Frontal cortex (tissue), 4 donors: ENCODE measurements at places on chromosomes 1 and 21. TPM values are rescaled to one million over a fixed set of nuclear protein-coding genes. Genes with fewer than 3 reads are reported as not detected.

ELF3 gene
- total RNA-seq: under 0.01 TPM

CDC7 gene
- total RNA-seq: 24.9 TPM

MYBPH gene
- not detected for total RNA-seq

SLX9 gene
- total RNA-seq: 7.3 TPM

SPRTN gene
- 14.3 TPM for total RNA-seq

BLACAT1 gene
- total RNA-seq: 0.41 TPM

RCSD1 gene
- total RNA-seq: 4.5 TPM

RXFP4 gene
- total RNA-seq: not detected

RBM11 gene
- total RNA-seq: 10.2 TPM

RNF207 gene
- total RNA-seq: 4.5 TPM

LRRC53 gene
- total RNA-seq: under 0.01 TPM

NOC2L gene
- 67.3 TPM for total RNA-seq

DNAI4 gene
- total RNA-seq: 42.4 TPM

WNT4 gene
- total RNA-seq: 3.3 TPM

TEX38 gene
- total RNA-seq: not detected

OLFML2B gene
- total RNA-seq: 1.2 TPM

GRCh38 chr21:40053007-40053406 is 185.8 kb downstream of the PCP4 start:
- DNase-seq: no peak

GRCh38 chr1:59819566-59820438 is 5.1 kb downstream of the HOOK1 start:
- DNase-seq: no peak

DNA sequence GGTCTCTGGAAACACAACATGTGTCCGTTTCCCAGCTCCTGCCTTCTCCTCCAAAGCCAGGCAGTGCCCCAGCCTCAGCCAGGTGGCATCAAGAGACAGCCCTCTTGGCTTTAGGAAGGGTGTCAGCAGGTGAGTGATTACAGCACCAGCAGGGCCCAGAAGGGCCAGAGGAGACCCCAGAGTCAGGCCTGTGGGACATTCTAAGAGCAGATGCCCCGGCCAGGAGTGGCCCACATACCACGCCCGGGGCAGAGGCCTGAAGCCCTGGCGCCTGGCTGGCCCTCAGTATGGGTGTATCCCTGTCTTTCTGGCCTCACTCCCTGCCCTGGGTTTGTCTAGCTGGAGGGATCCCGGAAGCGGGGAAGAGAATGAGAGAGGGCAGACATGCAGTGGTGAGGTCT is 109.2 kb downstream of the CASZ1 start:
- DNase-seq: no peak

GRCh38 chr1:229027622-229028182 is 243.2 kb upstream of the RAB4A start:
- DNase-seq: no peak

- no peak for DNase-seq
Measured at GRCh38 chr1:162223488-162223887, 153.2 kb downstream of the SPATA46 start.

DNA sequence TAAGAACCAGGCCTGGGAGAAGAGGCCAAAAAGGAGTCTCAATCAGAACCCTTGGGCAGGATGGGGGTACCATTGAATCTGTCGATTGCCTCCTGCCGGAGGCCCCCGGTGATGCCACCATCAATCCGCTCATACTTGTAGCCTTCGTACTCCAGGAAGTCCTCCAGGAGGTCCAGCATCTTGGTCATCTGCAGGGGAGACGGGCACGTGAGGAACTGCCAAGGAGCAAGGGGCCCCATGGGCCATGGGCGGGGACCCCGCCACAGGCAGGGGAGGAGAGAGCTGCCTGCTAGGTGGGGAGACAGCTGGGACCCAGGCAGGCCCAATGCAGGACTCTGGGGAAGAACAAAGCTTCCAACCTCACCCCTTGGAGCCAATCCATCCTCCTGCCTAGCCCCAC is 48.6 kb downstream of the CHD5 start:
- DNase-seq: no peak

- DNase-seq: no peak
Measured at GRCh38 chr21:36976228-36976861, 9.9 kb upstream of the HLCS start.

GRCh38 chr1:31880957-31881687 is 57.0 kb downstream of the PTP4A2 start:
- DNase-seq: no peak

DNA sequence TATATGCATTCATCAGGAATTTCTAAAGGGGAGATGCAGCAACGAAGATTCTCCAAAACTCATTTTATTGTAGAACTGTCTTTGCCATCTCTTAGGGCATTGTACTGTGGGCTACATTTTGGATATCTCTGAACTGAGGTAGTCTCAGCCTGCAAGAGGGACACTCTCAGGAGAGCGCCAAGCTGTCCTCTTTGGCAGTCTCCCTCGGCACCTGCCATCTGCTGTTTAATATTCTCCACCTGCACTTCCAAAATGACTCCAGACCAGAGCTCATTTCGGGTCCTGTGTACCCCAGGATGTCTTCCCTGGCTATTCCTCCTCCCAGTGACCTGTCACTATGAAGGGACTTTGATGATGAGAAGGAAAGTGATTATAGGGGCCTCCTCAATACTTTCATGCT is 356.3 kb upstream of the C1orf174 start:
- DNase-seq: no peak

GRCh38 chr1:22731924-22732720 is 21.5 kb downstream of the EPHB2 start:
- no peak for DNase-seq

DNA sequence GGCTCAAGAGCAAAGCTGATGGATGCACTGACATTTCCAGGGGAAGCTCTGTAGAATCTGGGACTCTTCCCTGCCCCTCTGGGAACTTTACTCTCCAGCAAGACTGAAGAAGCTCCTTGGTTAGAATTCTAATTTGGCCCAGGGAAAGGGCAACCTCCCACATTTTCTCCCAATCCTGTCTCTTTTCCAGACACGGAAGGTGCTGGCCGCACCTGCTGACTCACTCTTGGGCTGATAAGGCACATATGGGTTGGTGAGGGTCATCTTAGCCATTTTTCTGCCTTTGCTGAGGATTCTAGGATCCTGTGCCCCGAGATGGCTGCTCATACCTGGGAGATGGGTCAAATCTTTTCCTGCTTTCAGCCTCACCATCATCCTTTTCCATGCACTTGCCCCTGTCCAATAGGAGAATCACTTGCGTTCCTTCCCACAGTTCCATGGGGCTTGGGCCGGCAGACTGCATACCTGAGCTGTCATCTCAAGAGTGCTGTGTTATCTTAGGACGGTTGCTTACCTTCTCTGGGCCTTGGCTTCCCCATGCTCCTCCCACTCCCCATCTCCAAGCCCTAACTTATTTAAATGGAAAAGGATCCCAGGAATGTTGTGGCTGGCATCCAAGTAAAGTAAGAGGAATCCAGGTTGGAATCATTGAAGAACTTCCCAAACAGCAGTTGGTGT is 1.3 kb downstream of the TINAGL1 start:
- DNase-seq: no peak

GRCh38 chr21:38487901-38488639 is 10.2 kb downstream of the ERG start:
- DNase-seq: no peak

DNA sequence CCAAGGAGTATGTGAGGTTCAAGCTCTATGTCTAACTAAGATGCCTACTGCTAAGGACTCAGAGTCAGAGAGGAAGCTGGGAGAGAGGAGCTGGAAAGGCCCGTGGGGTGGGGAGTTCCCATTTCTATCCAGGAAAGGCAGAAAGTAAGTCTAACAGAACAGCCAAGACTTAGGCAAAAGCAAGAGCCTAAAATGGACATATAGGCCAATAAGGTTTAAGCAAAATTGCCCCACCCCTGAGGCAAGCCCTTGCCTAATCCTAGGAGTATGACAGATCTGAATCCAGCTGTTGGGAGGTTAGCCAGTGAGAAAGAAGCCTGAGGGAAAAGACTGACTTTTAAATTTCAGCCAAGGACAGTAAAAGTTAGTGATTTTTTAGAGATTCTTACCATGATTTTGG is 1.6 kb upstream of the KLHDC9 start:
- no peak for DNase-seq

- DNase-seq: no peak
Measured at GRCh38 chr21:42846221-42846620, 33.1 kb downstream of the WDR4 start.

DNA sequence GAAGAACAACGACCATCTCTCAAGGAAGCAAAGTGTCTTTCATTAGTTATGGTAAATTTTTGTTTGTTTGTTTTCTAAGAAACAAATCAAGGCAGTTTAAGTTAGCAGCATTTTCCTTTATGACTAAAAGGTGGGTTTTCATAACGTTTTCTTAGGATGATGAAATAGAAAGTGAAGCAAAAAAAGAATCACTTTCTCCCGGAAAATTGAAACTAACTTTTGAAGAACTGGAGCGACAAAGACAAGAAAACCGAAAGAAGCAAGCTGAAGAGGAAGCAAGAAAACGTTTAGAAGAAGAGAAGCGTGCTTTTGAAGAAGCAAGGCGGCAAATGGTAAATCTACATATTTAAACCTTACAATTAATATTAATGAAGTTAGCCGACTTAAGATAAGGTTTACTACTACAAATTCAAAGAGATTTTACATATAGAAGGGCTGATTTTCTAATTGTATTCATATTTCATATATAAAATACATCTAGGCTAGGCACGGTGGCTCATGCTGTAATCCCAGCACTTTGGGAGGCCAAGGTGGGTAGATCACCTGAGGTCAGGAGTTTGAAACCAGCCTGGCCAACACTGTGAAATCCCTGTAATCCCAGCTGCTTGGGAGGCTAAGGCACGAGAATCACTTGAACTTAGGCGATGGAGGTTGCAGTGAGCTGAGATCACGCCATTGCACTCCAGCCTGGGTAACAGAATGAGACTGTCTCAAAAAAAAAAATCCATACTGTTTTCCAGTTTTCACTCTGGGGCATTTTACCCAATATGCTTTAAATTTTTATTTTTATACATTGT is 38.3 kb downstream of the NEXN start:
- DNase-seq: no peak

- no peak for DNase-seq
Measured at GRCh38 chr1:147502760-147503159, 38.5 kb upstream of the BCL9 start.

DNA sequence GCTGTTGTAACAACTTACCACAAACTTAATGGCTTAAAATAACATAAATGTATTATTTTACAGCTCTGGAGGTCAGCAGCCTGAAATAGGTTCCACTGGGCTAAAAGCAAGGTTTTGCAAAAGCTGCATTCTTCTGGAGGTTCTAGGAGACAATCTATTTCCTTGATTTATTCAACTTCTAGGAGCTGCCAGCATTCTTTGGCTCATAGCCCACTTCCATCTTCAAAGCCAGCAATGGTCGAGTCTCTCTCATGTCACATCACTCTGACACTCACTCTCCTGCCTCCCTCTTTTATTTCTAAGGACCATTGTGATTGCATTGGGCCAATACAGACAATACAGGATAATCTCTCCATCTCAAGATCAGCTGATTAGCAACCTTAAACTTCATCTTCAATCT is 15.1 kb upstream of the FOXJ3 start:
- no peak for DNase-seq

DNA sequence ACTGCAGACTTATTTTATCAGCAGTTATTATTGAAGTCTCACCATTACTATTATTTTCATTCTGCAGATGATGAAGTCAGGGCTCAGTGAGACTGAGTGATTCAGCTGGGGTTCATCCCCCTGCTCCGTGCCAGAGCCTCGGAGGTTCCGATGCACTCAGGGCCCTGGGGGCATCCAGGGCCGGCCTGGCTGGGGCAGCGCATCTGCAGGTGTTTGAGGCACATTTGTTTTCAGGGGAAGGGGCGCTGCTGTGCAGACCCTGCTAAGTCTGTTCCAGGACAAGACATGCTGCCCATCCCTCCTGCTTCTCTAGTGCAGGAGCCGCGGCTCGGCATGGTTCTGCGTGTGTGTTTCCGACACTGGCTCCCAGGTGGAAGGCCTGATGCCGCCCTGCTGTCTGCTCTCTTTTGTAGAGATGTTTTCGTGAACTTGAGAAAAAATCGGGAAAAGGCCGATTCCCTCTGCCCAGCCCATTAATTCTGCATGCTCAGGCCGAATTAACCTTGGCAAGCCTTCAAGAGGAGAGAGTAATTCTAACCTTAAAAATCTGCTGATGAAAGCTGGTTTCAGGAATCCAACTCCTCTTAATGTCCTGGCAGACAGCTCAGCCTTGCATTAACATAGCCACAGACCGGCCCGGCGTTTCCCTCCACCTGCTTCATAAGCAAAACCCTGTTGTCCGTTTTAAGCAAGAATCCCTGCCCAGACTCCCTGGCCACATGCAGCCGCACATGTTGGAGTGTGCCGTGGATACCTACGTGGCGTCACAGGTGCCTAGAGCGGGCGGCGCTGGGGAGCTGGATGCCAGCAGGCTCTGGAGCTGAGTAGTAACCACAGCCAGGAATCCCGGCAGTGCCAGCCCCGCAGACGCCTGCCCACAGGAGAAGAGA is 316.0 kb upstream of the VAMP3 start:
- DNase-seq: no peak

GRCh38 chr1:201531551-201532425 is 7.1 kb upstream of the NAV1 start:
- no peak for DNase-seq

DNA sequence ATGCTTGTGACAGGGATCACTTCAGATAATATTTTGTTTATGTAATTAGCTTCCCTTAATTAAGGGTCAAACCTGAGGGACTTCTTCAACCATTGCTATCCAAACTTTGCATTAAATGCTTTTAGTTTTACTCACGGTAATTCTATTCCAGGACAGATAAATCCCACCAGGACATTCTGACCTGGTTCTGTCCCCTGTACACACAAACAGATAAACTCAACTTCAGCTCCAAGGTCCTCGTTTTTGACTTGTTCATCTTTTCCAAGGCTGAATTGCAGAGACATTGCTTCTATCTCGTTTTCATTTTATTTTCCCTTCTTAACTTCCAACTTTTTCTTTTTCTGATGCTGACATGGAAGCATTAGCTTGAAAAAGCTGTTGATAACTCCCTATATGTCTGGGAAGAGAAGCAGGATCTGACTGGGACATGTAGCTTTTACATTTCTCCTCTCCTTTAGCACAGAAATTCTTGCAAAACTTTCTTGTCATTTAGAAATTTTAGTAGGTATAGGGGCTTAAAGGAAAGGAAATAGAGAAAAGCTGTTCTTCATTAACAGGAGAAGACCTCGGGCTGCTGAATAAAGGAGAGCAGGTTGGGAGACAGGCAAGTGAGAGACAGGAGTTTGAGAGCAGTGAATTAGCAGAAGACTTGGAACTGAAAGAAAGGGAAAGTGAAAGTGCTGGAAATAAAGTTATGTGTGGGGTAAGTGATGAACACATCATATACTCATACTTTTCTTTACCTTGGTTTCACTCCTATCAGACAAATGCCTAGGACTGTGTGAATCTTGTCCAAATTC is 231.7 kb upstream of the B3GALT2 start:
- DNase-seq: no peak
